ENCODE measurements at places on chromosomes 5 and 9.

- no peak for DNase-seq
Observed at GRCh38 chr9:121281614-121282276, 13.8 kb downstream of the GSN start.

DNA sequence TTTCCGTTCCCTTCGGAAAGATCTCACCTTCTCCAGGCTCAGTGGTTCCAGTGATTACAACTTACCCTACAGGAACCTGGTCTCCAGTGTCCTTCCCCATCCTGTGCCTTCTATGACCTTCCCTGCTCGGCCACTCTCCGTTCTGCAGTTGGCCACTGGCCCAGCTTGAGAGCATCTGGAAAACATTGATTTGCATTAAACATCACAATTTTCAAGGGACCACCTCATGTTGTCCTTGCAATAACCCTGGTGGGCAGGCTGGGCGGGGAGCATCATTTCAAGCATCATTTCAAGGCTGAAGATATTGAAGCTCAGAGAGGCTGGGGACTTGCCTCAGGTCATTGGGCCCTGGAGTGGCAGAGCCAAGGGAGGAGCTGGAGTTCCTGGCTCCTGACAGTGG, 177.4 kb downstream of the SEC61B start:
- no peak for DNase-seq

DNA sequence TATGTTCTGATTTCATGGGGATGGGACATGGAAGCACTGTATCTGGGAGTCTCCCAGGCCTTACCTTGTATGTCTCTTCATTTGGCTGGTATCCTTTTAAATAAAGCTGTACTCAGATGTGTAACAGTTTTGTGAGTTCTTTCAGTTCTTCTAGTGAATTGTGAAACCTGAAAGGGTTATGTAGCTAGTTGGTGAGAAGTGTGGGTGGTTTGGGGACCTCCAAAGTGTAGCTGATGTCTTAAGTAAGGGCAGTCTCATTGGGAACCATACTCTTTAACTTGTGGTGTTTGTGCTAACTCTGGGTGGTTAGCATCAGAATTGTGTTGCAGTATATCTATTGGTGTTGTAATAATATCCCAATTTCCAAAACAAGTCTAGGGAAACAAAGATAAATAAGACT, 166.9 kb upstream of the CCNH start:
- DNase-seq: no peak

DNA sequence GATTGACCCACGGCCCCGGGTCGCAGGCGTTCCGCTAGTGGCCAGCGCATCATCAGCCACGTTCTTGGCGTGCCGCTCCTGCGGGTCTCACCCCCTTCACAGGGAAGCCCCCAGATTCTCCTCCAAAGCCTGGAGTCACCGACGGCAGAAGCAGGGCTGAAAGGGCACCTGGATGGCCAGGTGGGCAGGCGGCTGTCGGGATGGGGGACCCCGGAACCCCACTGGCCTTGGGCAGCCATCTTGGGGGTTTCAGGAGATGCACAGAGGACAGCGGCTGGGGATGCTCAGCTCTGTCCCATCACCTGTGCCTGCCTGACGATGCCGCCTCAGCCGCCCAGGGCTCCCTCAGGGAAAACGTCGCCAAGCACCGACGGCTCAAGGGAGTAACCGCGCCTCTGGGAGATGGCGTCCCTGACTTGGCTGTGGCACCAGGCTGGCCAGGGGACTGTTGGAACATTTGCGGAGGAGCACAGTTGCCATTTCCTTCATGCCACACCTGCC, 14.1 kb upstream of the SLC9A3 start:
- no peak for DNase-seq

DNA sequence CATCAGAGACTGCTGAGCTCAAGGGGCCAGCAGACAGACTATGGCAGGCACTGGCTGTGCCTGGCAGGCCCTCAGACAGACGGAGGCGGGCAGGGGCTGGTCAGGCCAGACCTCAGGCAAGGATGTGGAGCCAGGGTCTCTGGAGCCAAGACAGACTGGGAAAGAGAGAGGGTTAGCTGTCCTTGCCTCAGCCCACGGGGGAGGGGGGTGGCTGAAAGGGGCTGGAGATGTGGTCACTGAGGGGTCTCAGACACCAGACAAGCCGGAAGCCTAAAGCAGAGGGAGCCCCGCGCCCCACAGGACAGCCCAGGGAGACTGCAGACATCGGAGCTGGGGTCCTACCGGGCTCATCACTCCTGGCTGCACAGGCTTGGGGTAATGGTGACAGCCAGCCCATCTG, 141.2 kb upstream of the FOXD4L5 start:
- no peak for DNase-seq

DNA sequence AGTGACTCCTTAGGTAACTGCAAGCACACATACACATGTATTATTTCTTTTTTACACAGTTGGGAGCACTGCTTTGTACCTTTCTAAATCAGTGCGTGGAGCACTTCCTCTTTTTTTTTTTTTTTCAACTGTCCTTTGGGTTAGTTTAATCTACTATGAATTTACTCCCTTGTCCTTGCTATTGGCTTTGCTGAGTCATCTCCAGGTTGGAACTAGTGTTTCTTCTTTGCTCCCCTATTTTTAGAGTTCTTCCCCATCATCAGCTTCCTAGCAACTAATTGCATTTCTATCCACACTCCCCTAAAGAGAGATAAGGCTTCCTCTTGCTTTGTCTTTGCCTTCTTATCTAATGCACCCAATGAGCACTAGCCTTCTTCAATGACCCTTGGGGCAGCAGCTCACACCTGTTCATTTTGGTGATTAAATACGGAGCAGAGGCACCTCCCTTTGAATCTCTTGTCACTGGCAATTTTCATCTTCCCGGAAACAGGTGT, 24.3 kb downstream of the S100Z start:
- no peak for DNase-seq

DNA sequence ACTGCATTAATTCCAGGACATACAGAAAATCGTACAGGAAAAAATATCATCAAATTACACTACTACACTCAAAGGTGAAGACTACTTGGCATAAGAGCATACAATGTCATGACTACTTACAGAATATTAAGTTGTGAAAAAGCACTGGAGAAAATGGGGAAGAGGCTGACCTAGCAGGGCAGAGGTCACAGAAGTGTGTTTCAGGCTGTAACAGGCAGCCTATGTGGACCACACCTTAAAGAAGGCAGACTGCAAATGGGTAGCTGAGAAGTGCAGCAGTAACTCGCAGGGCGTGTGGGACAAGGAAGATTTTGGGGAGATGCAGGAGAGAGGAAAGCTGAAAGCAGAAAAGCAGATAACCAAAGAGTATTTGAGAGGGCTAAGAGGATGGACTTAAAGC, 167.0 kb upstream of the PIK3R1 start:
- DNase-seq: no peak

- no peak for DNase-seq
Observed at GRCh38 chr5:107542831-107543231, 127.9 kb downstream of the EFNA5 start.

DNA sequence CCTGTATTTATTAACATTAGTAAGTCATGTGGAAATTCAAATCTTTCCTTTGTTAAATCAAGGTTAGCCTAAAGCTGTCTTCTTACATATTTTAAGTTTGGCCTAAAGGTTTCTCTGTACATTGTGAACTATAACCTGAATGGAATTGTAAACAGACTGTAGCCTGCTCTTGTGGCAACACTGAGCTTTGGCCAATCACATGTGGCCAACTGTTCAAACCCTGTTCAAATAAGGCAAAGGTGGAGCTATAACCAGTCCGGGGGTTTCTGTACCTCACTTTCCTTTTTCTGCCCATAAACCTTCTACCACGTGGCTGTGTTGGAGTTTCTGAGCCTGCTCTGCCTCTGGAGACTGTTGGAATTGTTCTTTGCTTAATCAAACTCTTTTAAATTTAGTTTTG, 3.3 kb upstream of the HAPLN1 start:
- no peak for DNase-seq

- no peak for DNase-seq
Observed at GRCh38 chr5:158543539-158544387, 556.0 kb downstream of the EBF1 start.

DNA sequence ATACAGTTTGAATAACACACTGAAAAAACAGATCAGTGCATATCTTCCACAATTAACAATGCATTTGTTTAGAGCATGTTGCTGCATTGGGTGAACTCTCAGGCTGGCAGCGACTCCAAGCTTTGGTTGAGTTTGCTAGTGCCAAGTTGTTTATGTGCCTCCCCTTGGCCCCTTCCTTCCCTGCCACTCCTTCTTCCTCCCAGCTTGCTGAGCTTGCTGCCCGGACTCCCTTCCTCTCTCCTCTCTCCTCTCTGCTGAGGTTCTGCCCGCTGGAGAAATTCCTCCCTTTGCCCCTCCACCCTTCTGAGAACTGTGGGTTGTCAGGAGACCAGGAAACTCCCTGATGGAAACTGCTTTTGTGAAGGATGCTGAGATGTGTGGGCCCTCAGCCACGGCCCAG, 247.3 kb downstream of the PDZD2 start:
- no peak for DNase-seq
